ENCODE measurements at places on chromosomes 7 and 10.

- DNase-seq = no peak
These were observed 483.1 kb downstream of the RPS24 start for GRCh38 chr10:78516756-78517155.

DNA sequence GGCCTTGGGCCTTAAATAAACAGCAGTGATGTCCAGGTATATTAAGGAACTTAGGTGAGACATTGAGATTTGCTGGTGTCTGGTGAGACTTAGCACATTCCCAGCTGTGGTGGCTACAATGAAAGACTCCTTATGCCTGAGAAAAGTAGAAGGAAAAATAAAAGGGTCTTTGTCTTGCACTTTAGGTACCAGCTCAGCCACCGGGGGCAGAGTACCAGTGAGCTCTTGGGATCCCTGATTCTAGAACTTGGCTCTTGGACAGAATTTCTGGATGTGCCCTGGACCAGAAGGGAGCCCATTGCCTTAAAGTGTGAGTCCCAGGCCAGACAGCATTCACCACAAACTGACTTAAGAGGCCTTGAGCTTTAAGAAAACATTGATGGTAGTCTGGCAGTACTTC is 1038.7 kb downstream of the SORCS3 start:
- no peak for DNase-seq

DNA sequence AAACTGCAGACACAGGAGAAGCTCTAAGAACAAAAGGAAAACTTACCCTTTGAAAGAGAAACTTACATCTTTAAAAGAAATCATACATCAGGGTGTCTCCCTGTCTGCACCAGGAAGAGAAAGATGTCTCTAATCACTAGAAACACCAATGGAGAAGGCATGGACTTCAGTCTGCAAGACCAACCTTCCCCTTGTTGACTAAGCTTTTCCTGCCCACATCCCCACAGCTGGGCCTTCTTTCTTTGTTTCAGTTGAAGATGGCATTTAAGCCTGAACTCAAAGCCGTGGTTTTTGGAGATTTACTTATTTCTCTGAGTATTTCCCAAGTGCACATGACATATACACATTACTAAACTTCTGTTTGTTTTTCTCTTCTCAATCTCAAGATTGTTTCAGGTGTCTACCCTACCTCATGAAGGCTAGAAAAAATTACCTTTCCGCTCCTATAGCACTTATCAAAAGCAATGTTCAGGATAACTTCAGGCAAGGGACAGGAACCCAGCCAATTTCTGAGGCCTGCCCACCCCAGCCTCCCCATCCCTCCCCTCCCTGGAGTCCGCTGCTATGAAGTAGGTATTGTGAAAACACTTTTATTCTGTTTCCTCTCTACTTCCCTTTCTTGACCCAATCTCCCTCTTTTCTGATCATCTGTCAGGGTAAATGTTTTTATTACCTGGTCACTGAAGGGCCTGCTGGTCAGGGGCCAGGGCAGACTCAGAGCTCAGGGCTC is 2.8 kb upstream of the SLC29A3 start:
- no peak for DNase-seq

DNA sequence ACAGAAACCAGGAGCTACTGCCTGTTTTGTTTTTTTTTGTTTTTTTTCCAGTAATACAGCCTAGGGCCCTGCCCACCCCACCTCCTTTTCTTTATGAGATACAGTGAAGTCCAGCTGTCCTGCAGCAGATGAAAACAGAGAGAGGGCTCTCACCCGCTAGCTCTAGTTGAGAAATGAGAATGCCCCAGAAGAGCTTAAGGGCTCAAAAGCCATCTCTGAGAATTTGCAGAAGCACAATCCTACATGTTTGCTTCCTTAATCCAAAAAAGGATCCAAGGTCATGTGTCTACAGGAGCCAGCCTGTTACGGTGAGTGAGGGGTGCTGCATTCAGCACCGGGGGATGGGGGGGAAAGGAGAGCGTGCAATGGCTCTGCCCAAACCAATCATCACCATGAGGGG is 122.7 kb downstream of the KCNMA1 start:
- no peak for DNase-seq

DNA sequence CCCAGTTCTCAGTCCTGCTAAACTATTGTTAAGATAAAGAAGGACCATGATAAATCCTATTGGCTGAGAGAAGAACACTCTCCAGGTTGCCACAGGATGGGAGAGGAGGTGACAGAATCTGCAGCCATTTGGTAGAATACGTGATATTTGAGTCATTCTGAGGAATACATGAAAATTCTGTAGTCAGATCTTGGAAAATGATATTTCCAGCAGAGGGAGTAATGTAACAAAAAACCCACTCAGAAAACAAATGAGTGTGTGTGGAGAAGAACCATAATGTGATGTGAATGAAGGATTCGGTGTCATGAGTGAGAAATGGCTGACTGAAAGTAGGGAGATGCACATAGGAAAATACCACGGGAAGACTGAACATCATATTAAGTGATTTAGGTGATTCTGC is 128.5 kb upstream of the PFKP start:
- DNase-seq = no peak

DNA sequence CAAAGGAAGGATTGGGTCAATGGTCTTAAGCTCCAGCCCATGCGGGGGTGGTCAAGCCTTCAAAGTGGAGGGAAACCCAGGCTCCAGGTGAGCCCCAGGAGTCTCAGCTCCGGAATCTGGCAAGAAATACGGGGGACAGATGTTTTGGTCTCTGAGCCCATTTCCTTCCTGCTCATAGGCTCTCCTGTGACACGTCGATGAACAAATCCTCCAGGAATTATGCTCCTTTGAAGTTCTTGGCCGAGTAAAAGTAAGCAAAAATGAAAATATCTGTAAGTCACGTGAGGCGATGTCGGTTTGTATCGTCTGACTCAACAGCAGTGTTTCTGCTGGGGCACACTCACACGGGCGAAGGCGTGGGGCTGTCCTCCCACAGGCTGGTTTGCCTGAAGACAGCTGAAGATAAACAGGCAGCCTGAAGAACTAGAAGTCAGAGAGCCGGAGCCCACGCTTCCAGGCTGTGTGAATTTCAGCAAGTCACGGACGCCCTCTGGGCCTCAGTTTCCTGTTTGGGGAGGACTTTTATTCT is 52.6 kb upstream of the SMNDC1 start:
- no peak for DNase-seq

- no peak for DNase-seq
These were observed 926.3 kb downstream of the NRG3 start for GRCh38 chr10:82801289-82801688.

- no peak for DNase-seq
These were observed 5.9 kb upstream of the SGMS1 start for GRCh38 chr10:50629495-50630122.

DNA sequence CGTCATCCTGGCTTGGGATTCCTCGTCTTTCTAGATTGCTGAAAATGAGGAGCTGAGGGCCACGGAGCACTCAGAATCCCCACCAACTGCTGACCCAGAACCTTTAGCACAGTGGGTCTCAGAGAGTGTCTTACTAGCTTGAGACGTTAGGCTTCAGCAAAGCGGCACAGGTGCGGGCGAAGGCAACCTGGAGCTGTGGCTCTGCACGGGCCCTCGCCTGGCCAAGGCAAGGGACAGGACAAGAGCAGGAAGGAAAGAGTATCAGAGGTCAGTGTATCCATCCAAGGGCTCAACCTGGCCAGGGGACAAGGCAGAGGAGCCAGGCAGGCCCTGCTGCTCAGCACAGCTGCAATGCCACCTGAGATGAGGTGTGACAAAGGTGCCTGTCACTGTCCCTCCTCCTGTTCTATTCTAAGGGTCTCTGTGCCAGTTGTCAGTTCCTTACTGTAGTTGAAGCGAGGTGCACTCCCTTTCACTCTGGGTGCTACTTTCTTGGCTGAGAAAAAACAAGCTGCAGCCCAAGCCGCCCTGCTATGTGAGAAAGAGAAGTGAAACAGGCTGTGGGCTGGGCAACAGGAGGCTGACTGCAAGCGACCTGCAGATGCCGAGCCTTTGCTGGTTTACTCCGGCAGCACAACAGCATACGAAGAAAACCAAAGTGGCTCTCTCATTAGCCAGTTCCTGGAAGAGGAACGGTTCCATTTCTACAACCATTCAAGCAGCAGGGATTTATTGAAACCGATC is 33.3 kb upstream of the KDM7A start:
- no peak for DNase-seq

GRCh38 chr7:41116817-41117216 is 586.1 kb downstream of the INHBA start:
- DNase-seq = peak; percentile 8

DNA sequence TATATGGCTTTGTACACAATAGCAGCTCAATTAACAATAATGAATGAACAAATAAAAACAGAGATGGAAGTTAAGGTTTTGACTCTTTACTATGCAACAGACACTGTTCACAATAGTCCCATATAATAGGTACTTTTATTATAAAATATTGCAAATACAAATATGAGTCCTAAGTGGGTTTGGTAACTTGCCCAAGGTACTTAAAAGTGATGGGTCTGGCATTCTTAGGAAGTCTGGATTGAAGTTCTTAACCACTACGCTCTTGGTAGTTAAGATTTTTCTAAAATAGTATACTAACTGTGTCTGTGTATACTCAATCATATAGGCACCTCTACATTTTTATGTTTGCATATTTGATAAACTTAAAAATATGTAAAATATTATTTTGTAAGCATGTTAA is 55.5 kb downstream of the HGF start:
- no peak for DNase-seq

DNA sequence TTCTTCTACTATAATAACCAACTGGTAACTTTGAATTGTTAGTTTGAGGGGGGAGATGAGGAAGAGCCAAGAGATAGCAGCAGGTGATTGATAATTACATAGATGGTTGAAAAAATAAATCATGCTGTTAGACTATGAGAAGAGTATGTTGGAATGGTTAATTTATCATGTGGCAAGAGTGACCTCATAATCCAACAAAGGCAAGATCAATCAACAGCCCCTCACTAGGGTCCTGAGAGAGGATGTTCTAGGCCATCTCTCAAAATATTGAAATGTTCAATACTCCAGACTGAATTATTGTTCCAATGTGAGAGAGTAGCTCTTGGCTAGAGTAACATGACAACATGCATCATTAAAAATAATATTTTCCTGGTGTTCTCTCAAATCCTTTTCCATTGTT is 67.9 kb downstream of the ADD3 start:
- DNase-seq = no peak

All from SK-N-MC (cell line).